CD8-positive, alpha-beta memory T cell (primary cell): ENCODE measurements at places on chromosomes 4 and X.

DNA sequence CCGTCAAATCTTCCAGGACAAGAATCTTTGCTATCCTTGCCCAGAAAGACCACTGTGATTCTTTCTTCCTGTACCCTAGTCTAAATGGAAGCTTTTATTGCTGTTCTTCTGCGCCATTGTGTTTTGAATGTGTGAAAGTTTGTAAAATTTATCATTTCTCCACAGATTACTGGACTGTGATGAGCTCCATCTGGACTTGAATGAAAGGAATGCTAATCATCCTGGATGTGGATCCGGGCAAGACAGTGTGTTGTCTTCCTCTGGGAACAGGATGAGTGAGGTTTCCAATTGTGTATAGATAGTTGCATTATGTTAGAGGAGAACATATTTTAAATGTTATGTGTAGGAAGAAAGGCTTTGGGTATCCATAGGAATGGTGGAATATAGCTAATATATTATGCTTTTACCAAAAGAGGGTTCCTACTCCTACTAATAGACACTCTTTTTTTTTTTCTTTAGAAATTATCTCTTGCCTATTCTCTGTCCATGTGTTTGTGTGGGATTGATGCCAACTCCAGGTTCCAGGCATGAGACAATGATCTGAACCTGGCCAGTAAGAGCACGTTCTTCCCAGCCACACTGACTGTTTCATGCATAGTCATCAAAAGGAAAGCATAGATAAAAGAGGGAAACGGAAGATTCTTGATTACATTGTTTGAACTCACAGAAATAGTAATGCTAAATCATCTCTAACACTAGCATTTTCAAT lies 803.6 kb upstream of the ADGRL3 start:
- DNase-seq, result no peak

DNA sequence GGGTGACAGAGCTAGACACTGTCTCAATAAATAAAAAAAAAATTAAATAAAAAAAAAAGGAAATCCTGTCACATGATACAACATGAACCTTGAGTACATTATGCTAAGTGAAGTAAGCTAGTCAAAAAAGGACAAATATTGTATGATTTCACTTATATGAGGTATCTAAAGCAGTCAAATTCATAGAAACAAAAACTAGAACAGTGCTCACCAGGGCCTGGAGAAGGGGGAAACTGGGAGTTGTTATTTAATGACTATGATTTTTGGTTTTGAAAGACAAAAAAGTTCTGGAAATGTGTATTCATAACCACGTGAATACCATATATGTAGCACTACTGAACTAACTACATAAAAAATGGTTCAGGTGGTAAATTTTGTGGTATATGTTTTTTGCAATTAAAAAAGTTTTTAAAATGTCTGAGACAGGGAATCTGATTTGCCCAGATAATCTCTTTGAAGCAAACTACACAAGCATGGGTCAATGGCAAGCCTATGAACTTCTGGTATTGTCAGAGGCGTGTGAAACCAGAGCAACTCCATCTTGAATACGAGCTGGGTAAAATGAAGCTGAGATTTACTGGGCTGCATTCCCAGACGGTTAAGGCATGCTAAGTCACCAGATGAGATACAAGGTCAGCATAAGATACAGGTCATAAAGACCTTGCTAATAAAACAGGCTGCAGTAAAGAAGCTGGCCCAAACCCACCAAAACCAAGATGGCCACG lies 42.3 kb downstream of the ANAPC10 start:
- no peak for DNase-seq

- DNase-seq, result no peak
Observed at GRCh38 chr4:176238826-176239225, 30.2 kb downstream of the ASB5 start.

DNA sequence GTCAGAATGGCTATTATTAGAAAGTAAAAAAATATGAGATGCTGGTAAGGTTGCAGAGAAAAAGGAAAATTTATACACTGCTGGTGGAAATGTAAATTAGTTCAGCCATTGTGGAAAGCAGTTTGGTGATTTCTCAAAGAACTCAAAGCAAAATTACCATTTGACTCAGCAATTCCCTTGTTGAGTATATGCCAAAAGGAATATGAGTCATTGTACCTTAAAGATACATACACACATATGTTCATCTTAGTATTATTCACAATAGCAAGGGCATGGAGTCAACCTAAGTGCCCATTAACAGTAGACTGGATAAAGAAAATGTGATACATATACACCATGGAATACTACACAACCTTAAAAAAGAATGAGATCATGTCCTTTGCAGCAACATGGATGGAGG lies 148.2 kb downstream of the COMMD8 start:
- DNase-seq, result no peak

DNA sequence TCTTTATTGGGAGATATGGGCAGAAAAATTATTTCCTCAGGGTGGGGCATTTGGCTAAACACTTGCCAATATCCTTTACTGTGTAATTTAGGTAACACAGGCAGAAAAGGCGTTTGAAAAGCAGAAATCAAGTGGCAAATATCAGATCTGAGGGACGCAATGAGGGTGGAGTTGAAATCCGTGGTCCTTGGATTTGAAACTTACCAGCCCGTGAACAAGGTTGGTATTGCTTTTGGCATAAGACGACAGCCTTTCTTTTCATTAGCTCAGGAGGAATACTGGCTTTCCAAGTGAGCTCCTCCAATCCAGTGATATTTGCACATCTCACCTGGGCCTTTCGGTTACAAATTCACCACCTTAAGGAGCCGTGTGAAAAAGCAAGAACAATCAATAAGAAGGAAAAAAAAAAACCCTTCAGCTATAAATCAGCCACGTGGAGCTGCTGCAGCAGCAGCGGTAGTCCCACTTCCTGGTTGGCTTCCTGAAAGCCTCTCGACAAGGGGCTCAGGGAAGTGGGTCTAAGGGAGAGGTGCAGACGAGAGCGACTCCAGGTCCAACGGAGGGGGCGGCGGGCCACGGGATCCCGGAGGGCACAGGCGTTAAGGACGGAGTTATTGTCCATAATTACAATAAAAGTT lies 734 bp upstream of the GALNT7 start:
- peak; percentile 1 for DNase-seq

DNA sequence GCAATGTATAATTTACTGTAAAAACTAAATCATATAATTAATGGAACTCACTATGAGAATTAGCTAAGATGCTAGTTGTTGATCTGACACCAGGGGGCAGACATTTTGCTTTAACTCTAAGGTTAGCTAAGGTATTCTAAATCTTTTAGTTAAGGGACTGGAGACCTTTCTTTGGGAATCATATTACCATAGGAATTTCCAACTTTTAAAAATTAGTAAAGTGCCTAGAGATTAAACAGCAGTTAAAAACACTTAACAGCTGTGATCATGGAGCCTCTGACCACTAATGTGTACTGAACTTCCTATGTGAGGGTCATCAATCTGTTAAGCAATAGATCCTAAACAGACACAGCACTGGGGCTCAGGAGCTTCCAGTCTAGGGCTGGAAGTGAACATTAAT lies 226.6 kb downstream of the NSUN7 start:
- DNase-seq, result no peak

GRCh38 chr4:3305610-3306371 lies 13.0 kb downstream of the RGS12 start:
- DNase-seq, result no peak

GRCh38 chrX:145623453-145623852 lies 194.2 kb upstream of the SLITRK2 start:
- DNase-seq, result no peak

DNA sequence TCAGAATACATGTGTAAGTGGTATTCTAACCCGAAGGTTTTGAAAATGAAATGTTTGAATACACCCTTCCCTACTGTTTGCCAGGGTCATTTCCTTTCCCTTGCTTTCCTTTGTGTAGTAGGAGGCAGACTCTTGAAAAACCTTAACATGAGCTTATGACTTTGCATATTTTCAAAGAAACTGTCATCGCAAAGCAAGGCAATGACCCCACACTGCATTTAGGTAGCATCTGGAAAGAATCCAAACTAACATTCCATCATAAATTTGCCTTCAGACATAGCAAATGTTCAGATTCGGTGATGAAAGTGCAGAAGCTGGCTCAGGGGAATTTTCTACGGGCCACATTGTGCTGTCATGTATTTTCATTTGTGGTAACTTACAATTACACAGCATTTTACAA lies 32.3 kb downstream of the SH2D1A start:
- no peak for DNase-seq

GRCh38 chr4:7677799-7678301 lies 243.1 kb upstream of the PSAPL1 start:
- DNase-seq, result no peak

DNA sequence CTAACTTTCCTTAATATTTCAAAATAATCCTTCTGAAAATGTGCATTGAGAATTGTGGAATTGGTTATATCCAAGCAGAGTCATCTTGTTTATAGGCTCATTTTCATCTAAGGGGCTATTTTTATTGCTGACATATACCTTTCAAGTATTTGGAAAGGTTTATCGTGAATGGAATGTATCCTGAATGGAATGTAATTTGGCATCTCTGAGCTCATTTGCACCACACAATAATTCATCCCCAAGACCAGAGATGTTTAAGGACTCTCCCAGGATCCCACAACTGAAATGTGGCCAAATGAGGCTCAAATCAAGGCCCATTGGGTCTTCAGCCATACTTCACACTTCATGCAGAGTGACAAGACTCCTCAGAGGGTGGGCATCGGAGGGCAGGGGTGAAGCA lies 7.5 kb upstream of the SETD7 start:
- DNase-seq, result no peak

DNA sequence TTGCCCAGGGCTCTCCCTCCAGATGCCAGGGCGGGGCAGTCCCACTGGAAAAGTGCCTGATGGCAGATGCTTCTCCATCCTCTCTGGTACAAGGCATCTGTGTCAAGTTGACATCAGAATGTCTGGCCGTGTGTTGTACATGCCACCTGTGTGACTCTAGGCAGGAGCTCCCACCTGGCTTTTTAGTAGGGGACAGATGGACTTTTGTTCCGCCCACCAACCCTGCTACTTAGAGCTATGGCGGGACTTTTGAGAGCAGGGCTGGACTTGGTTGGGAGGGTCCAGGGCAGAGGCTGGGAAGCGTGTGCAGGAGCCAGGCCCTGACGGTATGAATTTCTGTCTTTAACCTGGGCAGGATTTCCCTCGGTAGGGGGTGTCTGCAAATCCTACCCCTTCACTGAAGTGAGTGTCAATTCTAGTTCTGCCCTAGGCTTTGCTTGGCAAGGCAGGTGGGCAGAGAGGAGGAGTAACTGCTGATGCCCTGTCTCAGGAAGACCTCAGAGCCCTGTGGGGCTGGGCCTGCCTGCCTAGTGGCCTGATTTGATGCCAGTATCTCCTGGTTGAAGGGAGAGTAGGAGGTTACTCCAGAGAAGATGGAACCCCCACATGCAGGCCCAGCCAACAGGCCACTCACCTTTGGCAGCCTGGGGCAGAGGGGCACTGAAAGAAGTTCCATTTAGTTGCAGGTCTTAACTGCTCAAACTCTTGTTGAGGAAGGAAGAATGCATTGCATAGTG lies 99.1 kb downstream of the PJA1 start:
- DNase-seq, result no peak

DNA sequence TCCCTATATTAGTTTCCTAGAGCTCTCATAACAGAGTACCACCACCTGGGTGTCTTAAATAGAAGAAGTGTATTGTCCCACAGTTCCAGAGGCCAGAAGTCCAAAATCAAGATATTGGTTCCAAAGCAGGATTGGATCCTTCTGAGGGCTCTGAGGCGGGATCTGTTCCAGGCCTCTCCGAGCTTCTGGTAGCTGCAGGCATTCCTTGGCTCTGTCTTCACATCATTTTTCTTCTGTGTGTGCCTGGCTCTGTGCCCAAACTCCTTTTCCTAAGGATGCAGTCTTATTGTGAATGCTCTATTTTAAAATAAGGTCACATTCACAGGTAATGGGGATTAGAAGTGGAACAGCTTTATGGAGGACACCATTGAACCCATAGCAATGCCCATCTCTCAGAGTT lies 253.7 kb upstream of the TAPT1 start:
- DNase-seq, result no peak

- no peak for DNase-seq
Observed at GRCh38 chr4:153745651-153746050, 14.2 kb downstream of the RNF175 start.

- DNase-seq, result no peak
Observed at GRCh38 chr4:38815885-38816782, 11.5 kb upstream of the TLR1 start.

DNA sequence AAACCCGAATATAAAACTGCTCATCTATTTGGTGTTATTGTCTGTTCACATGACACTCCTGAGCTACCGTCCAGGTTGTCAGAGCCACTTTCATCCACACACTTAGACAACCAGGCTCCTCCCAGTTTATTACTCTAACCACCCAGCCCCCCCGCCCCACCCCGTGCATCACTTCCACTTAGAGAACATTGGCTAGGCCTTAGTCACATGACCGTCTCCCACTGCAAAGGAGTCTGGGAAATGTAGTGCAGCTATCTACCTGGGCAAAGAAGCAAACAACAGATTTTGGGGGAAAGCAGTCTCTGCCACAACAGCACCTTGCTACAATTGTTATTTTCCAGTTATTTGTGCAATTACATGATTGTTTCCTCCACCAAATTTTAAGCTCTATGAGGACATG lies 57.6 kb upstream of the RBPJ start:
- DNase-seq, result no peak

DNA sequence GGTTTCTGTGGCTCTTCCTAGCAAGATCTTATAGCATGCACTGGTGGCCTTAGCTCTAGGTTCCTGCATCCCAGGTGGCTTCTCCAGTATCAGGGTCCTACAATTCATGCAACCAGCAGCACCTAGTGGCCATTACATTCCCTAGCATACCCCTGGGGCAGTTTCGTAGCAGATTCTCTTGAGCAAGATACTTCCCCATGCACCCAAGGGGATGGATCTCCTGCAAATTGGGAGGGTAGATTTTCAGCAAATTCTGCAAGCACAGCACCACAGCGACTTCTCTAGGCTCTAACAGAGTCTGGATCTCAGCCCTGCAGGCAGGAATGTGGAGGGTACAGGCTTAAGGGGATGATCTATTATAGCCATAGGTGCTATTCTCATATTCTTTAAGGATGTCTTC lies 13.1 kb upstream of the SLC9B1 start:
- no peak for DNase-seq

DNA sequence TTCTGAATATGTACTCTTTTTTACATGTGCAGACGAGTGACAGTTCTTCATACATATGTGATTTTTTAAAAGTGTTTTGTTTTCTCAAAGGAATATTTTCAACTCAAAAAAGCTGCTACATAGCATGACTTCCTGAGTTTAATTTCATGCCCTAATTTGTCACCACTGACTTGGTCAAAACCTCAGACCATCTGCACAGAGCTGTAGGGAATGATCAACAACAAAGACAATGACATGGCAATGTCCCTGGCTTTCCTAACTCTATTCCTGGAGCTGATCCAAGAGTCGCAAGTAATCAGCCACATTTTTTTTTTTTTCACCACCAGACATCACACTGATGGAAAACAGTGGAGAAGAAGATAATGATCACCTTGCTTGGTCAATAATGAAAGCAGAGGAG lies 97.7 kb downstream of the TMA16 start:
- no peak for DNase-seq

GRCh38 chr4:98555798-98556445 lies 102.5 kb downstream of the TSPAN5 start:
- no peak for DNase-seq

- DNase-seq, result no peak
Observed at GRCh38 chr4:123956204-123956603, 559.6 kb downstream of the SPRY1 start.

GRCh38 chr4:126358041-126358440 lies 1043.3 kb downstream of the FAT4 start:
- DNase-seq, result no peak
